ENCODE measurements at places on chromosomes 1 and 21.

DNA sequence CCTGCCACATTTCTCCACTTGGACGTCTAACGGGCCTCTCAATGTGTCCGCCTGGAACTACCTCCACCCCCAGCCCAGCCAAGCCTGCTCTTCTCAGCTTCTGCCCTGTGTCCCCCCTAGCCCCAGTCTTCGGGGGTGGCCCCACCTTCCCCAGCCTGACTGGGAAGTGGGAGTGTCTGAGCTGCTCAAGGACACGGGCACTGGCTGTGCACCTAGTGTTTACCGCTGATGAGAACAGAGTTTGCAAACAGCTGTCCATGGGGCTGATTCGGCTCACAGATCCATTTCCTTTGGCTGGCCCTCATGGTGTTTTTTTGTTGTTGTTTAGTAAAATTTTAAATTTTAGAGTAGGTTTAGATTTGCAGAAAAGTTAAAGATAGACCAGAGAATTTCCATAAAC lies 121.1 kb downstream of the PTPRU start:
- DNase-seq, result no peak

- DNase-seq, result peak; percentile 86
Measured at GRCh38 chr1:159916242-159917051, 8.9 kb downstream of the TAGLN2 start.

DNA sequence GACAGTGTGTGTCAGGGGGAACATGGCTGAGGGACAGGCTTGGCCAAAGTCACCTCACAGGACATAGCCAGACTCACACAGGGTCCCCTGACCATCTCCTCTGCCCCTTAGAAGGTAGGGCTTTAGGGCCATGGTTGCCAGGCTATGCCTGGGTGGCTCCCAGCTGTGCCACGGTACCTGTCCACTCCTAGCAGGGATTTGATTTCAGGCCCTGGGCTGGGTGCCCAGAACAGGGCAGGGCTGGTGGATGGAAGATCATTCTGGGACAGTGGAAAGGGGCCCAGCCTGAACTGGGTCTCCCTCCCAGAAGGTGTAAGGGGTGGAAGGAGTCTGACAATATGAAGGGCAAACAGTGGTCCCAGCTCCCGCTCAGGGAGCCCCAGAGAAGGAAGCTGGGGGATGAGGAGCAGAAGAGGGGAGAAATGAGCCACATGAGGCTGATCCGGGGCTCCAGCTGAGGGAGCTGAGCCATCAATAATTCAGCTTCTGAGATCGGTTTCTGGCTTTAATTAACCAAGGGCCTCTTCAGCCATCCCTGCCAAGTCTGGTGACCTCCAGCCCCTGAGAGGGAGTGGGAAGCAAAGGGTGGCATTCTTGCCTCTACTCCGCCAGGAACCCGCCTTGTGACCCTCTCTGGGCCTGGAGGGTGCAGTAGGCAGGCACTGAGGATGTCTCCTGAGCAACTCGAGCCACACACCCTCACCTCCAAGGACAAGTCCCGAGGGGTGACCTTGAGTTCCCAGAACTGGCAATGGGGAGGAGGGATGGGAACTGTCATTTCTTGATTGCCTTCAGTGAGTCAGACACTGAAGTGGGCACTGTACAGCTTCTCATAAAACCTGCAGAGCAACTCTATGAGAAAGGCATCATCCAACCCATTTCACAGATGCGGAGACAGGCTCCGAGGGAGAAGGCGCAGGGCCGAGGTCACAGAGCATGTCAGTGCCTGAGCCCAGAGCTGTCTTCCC lies 2.1 kb downstream of the CD164L2 start:
- no peak for DNase-seq

DNA sequence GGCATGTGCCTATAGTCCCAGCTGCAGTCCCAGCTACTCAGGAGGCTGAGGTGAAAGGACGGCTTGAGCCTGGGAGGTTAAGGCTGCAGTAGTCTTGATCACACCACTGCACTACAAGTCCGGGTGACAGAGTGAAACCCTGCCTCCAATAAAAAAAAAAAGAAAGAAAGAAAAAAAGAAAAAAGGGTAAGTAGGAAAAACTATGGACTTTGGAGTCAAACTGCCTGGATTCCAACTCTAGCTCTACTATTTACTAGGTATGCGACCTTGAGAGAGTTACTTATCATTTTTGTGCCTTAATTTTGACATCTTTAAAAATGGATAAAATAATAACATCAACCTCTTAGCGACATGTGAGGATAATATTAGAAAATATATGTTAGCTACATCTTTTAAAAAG lies 150.8 kb downstream of the SLC45A1 start:
- no peak for DNase-seq

GRCh38 chr1:29743264-29743663 lies 506.9 kb downstream of the PTPRU start:
- DNase-seq, result no peak

- DNase-seq, result no peak
Measured at GRCh38 chr1:192958871-192959270, 100.3 kb downstream of the UCHL5 start.

- DNase-seq, result peak; percentile 70
Measured at GRCh38 chr1:54800899-54801759, at the start of gene TTC22. Gene TTC22 (minus strand): TSS chr1:54801323. CDS start chr1:54801163, 160 bp downstream.

- DNase-seq, result no peak
Measured at GRCh38 chr1:184197831-184198230, 146.3 kb downstream of the TSEN15 start.

DNA sequence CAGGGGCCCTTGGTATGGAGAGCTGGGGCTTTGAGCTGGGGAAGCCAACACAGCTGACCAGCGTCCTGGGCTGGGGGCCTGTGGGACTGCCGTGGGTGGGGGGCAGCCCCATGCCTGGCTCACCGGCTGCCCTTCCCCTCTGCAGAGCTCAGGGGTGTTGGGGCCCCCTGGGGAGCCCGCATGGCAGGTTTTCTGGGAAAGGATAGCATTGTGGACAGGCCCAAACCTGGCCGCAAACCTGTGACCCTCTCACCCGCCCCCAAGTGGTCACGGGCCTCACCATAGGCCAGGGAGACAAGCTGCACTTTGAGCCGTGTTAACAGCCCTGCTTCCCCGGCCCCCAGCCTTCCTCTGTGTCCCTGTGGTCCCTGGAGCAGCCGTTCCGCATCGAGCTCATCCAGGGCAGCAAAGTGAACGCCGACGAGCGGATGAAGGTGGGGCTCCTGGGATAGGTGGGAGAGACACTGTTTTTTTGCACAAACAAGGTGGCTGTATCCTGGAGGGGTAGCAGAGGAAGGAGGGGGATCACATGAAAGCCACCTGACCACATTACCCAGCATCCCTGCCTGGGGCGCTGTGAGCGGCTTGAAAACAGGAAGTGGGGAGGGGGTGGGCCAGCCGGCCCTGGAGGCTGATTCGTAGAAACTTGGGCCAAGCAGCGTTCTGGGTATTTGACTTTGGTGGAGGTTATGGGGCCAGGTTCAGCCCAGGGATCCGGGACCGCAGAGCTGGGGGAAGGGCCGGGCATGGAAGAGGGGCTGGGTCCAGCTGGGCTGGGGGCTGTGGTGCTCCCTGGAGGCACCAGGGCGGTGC lies 65.9 kb downstream of the PIK3CD start:
- no peak for DNase-seq

DNA sequence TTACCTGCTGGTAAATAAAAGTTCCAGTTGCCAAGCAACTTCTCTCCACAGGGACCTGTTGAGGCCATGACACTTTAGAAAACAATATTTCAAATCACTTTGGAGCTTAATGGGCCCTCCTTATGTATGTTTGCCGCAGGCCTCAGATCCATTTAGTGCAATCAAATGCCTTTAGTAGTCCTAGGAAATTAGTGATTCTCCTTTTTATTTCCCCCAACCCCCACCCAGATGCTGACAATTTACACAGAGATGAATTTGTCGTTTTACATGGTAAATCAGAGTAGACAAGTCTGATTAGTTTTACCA lies 83.6 kb downstream of the CLIC4 start:
- no peak for DNase-seq

DNA sequence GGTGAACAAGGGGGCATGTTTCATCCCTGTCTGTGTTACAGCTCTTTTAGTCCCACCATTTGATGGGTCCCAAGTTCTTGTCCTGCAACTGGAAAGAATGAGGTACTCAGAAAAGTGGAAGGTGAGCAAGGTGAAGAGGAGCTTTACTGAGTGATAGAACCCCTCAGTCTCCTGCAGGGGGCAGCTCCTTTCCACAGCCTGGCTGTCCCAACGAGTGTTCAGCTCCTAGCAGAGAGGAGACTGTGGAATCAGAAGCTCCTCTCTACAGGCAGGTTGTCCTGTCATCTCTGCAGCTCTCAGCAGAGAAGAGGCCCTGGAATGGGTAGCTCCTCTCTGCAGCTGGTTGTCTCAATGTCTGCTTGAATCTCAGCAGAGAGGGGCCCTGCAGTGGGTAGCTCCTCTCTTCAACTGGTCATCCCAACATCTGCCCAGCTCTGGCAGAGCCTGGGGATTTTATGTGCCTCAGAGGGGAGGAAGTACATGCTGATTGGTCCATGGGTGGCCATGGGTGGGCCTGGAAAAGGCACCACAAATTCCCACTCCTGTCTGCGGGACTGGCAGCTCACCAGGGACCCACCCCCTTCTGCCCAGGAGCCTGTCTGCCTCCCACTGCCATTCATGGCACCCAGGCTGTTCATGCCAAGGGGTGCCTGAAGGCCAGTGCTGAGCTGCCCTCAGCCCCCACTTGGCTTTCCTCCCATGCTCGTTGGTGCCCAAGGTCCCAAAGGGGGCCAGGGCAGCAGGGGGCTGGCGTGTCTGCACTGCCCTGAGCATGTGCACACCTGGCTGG lies 25.7 kb downstream of the LDLRAD1 start:
- no peak for DNase-seq

- no peak for DNase-seq
Measured at GRCh38 chr21:39669976-39670661, 57.4 kb downstream of the B3GALT5 start.

All from RWPE1 (cell line).